ENCODE measurements at places on chromosomes 16 and 17.

- no peak for DNase-seq
Measured at GRCh38 chr16:89018282-89019158, 41.5 kb upstream of the CBFA2T3 start.

DNA sequence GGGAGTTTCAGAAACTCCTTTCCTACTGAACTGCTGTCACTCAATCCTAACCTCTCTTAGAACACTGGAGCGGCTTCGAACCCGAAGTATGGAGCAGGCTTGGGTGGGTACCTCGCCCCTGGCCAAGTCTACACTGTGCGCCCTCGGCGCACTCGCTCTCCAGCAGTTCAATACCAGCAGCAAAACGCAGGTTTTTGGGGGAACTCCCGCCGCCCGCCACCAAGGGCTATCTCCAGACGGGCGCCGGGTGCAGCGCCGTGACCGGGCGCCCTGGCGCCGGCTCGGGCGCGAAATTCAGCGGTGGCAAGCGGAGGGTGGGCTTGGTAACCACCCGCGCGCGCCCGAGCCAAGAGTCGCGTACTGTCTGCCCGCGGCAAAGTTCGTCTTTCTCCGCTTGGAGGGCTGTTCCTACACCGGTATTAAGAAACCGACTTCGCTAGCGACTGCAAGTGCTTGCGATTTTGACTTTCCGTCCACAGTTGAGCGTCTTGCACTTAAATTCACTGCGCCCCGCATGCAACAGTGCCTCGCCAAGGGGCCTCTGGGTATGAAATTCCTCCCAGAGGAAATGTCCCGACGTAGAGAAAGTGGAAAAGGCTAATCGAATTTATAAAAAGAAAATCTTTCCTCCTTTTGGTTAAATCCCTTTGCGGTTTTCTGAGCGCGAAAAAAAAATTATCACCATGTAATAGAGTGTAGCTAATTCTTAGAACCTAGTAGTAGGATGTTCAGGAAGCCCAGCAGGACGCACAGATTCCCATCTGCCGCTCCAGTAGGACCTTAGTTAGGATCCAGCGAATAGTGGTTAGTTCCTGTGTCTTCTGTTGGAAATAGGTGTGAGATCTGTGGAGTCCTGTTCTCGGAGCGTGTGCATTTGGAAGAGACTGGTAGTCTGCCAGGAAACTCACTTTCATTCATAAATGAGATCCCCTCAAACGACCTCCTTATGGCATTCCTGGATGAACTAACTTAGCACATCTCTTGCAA, 5.0 kb upstream of the SALL1 start:
- DNase-seq = no peak

GRCh38 chr16:85633888-85634287, 20.8 kb downstream of the GSE1 start:
- no peak for DNase-seq

DNA sequence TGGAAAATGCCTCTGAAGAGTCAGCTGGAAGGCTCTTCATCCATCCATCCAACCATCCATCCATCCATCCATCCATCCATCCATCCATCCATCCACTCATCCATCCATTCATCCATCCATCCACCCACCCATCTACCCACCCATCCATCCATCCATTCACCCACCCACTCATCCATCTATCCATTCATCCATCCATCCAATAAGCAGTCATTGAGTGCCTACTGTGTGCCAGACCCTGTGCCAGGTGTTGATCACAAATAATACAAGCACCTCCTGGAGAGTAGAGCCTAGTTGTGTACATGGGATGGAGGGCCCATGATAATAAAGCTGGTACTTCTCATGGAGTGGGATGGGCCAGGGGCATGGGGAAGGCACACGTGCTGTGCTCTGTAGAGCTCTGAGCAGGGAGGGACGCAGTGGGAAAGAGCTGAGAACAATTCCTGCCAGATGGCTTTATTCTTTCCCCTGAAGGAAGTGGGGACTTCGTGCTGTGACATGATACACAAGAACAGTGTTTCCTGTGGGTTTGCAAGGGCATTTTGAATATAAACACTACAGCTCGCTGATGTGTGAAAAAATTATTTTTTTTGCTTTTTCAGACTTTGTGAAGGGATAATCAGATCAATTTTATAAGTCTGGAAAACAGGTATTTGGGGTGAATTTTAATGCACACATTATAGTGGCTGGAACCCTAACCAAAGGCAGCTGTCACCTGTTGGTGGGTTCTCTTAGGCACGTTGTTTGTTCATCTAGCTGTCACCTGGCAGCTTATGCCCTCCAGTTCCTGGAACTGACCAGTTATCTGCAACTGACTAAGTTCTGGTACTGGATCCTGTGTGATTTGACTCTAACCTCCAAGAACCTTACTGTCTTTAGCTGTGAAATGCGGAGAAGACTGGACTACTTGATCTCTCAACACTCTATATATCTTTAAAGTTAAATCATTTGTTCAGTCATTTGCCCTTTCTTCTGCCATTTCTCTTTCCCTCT, 61.3 kb downstream of the PRKCB start:
- no peak for DNase-seq

GRCh38 chr17:49110509-49110908, 22.1 kb upstream of the B4GALNT2 start:
- no peak for DNase-seq

GRCh38 chr16:3283543-3284447, 504 bp downstream of the ZNF263 start:
- DNase-seq = no peak

DNA sequence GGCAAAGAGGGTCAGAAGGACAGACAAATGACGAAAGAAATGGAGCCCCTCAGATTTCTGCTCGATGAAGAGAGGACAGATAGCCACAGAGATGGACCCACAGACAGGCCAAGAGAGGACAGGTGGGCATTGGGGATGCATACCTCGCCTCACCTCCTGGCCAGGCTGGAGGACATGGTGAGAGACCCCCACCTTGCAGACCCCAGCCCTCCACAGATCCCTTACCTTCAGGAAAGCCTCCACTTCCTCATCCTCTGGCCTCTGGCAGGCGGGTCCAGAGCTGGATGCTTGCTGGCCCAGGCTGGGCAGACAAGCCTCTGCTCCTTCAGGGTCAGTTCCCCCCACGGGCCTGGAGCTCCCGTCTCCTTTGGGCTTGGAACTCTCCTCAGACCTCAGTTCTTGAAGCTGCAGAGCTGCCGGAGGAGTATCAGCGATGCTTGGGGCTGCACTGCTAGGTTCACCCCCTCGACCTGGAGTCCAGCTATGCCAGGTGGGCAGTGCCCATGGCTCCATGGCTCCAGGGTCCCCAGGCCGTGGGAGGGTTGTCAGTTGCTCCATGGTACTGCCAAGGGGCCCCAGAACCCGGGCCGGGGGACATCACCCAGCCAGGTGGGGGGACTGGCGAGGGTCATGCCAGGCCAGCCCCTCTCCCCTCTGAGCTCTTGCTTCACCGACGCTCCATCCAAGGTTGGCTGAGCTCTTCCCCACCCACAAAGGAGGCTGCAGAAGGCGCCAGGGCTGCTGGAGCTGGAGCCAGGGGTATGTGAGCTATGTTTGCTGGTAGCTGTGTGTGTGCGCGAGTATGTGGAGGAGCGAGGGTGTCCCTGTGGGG, 1.0 kb downstream of the TSPOAP1 start:
- no peak for DNase-seq

DNA sequence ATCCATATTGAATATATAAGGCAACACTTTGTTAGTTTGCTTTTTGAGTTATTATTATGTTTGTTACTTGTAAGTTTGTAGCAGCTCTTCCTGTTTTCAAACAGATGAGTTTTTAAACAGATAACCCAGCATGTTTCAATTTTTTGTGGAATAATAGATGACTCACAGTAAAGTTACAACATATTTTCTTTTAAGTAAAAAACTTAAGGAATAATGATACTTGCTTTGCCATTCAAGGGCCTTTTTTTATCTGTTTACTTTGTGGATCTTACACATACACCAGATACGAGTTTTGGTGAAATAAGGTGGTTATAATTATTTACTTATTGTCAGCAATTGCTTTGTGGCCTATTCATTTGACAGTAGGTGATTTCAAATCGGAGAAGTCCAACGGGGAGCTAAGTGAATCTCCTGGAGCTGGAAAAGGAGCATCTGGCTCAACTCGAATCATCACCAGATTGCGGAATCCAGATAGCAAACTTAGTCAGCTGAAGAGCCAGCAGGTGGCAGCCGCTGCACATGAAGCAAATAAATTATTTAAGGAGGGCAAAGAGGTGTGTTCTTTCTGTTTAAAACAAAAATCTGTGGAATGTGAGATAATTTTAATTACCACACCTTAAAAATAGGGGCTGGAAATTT, 66.3 kb downstream of the BPTF start:
- DNase-seq = no peak

DNA sequence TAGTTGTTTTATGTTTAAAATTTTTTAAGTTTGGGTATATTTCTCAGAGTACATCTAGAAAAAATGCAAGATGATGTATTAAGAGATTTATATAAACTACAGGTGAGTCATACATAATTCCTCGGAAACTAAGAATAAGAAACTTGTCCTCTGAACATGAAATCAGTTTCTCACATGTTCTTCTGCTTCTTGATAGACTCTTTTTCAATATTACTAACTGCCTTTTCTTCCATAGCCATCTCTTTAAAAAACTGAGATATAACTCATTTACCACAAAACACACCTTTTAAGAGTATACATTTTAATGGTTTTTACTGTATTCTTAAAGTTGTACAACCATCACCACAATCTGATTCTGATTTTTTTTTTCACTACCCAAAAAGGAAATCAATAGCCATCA, 238.4 kb upstream of the AXIN2 start:
- DNase-seq = no peak

DNA sequence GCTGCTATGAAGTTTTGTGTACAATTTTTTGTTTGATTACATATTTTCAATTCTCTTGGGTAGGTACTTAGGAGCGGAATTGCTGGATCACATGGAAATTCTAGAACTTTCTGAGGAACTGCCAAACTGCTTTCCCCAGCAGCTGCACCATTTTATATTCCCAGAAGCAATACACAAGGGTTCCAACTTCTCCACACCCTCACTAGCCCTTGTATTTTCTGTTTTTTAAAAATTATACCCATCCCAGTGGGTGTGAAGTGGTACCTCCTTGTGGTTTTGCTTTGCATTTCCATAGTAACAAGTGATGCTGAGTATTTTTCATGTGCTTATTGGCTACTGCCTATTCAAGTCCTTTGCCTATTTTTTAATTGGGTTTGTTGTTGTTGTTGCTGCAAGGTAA, 20.9 kb downstream of the NACA2 start:
- DNase-seq = no peak

DNA sequence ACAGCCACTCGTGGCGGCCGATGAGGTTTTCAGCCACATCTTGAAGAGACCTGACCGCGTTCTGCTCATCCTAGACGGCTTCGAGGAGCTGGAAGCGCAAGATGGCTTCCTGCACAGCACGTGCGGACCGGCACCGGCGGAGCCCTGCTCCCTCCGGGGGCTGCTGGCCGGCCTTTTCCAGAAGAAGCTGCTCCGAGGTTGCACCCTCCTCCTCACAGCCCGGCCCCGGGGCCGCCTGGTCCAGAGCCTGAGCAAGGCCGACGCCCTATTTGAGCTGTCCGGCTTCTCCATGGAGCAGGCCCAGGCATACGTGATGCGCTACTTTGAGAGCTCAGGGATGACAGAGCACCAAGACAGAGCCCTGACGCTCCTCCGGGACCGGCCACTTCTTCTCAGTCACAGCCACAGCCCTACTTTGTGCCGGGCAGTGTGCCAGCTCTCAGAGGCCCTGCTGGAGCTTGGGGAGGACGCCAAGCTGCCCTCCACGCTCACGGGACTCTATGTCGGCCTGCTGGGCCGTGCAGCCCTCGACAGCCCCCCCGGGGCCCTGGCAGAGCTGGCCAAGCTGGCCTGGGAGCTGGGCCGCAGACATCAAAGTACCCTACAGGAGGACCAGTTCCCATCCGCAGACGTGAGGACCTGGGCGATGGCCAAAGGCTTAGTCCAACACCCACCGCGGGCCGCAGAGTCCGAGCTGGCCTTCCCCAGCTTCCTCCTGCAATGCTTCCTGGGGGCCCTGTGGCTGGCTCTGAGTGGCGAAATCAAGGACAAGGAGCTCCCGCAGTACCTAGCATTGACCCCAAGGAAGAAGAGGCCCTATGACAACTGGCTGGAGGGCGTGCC, 30.1 kb downstream of the CIITA start:
- no peak for DNase-seq

GRCh38 chr16:57709663-57710062, 15.1 kb downstream of the DRC7 start:
- DNase-seq = no peak

DNA sequence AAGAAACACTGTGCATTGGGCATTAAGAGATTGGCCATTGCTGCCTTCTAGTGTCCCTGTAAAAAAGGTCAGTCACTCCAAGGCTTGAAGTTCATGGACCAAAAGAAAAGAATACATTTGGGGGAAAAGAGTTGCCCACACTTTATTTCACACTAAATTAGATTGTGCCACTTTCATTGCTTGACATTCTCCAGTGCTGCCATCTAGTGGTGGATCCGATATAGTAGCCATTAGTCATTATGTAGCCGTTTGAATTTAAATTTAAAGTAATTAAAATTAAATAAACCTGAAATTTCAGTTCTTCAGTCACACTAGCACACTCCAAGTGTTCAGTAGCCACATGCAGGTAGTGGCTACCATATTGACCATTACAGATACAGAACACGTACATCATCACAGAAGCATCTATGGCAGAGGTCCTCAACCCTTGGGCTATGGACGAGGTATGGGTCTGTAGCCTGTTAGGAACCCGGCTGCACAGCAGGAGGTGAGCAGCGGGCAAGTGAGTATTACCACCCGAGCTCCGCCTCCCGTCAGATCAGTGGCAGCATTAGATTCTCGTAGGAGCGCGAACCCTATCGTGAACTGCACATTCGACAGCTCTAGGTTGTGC, 21.9 kb upstream of the CDH5 start:
- DNase-seq = peak; percentile 56

DNA sequence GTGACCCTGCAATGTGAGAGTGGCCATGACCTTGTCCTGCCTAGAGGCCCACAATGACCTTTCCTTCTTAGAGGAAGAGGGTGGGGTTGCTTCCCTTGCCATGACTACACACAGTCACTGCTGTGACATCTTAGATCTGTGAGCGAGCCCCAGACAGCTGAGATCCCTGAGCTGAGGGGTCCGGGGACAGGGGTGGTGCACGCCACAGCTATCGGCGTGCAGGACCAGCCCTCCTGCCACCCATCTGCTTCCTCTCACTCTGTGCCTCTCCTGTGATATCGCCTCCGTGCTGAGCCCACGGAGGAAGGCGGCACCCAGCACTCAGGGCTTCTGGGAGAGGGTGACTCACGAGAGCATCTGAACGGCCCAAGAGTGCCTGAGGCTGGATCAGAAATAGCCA, 35.2 kb downstream of the KIAA0513 start:
- no peak for DNase-seq

DNA sequence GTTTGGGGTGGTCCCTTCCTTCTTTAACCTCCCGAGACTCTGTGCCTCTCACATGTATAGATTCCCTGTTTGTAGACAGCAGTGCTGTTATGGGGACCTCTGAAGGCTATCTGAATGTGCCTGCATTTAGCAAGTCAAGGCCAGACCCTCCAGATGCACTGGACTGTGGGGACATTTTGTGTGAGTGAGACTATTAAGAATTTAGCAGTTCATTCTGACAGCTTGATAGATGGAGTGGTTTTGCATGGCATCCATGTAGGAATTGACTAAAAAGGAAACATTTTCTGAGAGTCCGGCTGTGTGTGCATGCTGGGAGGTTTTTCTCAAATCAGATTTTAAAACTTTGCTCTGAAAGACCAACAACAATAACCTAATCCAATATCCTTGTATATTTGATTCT, 226.3 kb downstream of the MSI2 start:
- no peak for DNase-seq

Data from SHP77 treated with DMSO at 0.1 percent for 48 hours (cell line).